Midbrain (tissue), 1 donor: ENCODE measurements at places on chromosomes 13 and 19.

DNA sequence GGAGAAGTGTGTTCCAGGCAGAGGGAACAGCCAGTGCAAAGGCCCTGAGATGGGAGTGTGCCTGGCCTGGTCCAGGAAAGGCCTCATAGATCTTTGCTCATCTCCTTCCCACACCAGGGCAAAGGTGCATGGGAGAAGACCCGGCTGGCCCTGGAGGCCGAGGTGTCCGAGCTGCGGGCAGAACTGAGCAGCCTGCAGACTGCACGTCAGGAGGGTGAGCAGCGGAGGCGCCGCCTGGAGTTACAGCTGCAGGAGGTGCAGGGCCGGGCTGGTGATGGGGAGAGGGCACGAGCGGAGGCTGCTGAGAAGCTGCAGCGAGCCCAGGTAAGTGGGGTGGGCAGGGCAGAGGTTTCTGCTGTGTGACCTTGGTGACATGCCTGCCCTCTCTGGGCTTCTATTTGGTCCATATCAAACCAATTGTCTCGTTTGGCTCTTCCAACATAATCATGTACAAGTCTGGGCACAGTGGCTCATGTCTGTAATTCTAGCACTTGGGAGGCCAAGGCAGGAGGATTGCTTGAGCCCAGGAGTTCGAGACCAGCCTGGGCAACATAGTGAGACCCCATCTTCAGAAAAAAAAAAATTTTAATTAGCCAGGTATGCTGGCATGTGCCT, 51.1 kb downstream of the KCNC3 start:
- no peak for DNase-seq

DNA sequence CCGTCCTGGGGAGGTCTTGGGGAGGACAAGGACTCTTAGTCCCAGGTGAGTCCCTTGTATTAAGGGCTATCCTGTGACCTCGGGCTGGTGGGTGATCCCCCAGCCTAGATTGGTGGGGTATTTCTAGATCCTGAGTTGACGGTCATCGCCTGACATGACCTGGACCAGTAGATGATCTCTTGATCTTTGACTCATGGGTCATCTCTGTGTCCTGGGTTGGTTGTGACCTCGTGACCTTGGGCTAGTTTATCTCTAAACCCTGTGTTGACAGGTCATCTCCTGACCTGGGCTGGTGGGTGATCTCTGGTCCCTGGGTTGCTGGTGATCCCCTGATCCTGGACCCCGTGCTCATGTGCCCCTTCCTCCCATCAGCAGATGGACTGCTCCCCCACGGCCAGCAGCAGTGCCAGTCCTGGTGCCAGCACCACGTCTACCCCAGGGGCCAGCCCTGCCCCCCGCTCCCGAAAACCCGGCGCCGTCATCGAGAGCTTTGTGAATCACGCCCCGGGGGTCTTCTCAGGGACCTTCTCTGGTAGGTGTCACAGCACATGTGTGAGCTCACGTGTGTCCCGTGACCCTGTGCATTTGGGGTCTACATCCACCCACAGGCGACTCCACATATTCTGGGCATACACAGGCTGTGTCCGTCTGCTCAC, 6.3 kb downstream of the MIDN start:
- DNase-seq: no peak

GRCh38 chr19:5189318-5189607, 151.3 kb downstream of the PTPRS start:
- no peak for DNase-seq

DNA sequence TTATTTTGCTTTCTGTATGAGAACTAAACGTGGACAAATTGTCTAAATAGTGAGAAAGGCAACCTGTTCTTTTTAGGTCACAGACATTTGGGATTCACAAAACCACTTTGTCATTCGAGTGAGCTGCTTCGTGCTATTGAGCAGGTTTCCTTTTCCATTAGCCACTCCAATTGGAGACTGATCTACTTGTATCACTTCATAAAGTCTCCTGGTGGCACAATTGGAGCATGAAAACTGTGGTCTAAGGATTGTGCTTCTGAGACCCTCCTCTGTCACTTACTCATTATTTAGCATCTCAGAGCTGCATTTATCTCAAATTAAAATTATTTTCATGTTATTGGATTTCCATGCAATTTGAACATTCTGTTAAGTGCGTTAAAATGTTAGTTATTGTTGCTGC, 397.7 kb downstream of the TDRD3 start:
- no peak for DNase-seq

DNA sequence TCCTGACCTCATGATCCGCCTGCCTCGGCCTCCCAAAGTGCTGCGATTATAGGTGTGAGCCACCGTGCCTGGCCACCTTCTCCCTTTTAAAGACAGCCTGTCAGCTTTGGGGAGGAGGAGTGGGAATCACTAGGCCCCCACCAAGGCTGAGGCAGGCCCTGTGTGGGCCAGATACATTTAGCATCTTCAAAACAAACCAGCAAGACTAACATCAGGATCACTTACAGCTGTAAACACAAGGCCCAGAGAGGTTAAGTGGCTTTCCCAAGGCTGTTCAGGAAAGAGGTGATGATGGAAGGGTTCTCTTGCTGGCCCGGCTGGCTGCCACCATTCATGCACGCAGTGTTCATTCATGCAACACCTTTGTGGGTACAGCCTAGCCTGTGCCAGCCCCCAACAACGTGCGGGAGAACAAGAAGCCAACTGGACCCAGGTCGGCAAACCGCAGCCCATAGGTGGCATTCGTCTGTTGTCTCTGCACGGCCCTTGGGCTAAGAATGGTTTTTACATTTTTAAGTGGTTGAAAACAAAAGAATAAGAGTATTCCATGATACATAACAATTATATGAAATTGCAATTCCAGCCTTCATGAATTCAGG, 23.0 kb downstream of the IER2 start:
- DNase-seq: no peak

- peak; percentile 76 for DNase-seq
Observed at GRCh38 chr13:24997367-24997967, 98.5 kb upstream of the PABPC3 start.

GRCh38 chr13:23778002-23778652, 111.1 kb downstream of the MIPEP start:
- DNase-seq: no peak

- no peak for DNase-seq
Observed at GRCh38 chr13:43354153-43354945, 331.0 kb downstream of the DNAJC15 start.

DNA sequence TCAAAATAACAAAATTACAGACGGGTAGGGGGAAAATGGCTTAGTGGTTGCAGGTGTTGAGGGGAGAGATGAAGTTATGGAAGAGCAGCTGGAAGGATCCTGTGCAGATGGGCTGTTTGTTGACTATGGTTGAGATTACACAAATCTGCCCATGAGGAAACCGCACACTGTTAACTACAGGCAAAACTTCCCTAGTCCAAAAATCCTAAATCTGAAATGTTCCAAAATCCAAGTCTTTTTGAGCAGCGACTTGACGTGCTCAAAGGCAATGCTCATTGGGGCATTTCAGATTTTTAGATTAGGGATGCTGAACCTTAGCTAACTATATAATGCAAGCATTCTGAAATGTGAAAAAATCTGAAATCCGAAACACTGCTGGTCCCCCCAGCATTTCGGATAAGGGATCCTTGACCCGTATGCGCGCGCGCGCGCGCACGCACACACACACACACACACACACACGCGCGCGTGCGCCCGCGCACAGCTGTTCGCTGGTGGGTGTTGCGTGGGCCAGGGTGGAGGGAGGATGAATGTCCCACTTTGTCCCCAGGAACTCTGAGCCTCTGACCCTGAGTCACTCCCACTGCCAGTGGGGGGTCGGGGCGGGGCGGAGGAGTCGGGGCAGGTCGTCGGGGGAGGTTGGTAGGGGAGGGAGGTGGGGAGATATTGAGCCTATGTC, 6.8 kb downstream of the F2RL3 start:
- DNase-seq: no peak

GRCh38 chr13:100244431-100244830, 155.5 kb downstream of the PCCA start:
- DNase-seq: no peak

DNA sequence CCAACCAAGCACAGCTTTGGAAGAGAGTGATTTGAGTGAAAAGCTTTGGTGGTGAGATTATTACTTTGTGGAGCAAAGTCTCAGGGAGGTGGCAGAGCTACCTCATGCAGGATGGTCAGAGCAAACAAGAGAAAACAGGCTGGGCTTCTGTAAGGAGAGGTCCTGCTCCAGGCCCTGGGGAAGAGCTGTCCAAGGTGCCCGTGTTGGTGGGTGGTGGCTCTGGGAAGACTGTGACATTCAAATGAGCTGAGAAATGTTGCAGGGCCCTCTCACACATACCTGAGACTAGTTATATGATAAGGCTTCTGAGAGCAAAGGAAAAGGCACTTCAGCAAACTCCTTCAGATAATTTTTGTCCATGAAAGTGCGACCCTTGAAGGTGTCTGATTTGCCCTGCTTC, 205.5 kb upstream of the SOX21 start:
- no peak for DNase-seq

DNA sequence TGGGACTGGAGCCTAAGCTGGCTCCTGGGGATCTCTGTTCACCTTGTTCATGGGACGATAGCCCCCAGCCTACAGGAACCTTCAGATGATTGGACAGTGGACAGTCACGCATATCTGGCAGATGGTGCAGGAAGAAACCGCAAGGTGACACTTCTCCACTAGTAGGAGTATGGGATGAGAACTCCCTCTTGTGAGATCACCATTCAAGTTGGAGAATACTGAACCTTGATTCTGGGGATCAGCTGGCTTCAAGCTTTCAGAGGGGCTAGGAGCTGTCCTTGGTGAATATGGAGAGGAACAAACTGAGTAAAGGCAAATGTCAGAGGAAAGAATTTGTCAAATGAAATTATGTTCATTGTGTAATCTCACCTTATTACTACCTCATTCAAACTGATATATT, 204.5 kb downstream of the PDS5B start:
- no peak for DNase-seq

DNA sequence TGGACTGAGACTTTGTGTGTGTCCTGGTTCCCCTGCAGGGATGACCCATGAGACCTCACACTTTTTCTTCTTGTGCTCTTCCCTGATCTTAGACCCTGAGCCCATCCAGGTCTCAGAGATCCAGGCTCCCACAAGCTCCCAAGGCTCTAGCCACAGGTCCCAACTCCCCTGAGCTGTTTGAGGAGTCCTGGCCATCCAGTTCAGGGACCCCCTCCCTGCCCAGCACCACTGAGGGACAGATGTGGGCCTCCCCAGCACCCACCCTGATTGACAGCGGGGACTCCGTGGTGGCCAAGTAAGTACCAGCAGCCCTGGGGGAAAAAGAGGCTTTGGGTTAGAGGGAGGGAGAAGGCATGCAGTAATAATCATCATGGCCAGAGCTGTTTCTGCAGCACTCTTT, 1.7 kb downstream of the PROSER3 start:
- DNase-seq: no peak

- DNase-seq: no peak
Observed at GRCh38 chr13:108948251-108948671, 318.9 kb downstream of the MYO16 start.

- no peak for DNase-seq
Observed at GRCh38 chr13:71759651-71760511, 107.1 kb downstream of the DACH1 start.

DNA sequence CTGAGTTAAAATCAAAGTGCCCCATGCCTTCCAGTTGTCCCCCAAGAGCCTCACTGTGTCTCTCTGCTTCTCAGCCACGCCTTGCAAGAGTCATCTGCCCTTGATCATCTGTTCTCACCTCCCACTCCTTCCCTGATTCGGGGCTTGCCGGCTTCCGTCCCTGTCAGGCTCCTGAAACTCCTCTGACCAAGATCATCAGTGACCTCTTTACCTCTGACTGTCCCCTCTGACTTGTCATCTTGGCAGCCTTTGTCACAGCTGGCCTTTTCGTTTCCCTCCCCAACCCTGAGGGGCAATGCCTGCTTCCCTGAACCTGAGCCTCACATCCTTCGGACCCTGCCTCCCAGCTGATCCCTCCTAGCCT, 66.3 kb downstream of the MAP4K1 start:
- DNase-seq: no peak

DNA sequence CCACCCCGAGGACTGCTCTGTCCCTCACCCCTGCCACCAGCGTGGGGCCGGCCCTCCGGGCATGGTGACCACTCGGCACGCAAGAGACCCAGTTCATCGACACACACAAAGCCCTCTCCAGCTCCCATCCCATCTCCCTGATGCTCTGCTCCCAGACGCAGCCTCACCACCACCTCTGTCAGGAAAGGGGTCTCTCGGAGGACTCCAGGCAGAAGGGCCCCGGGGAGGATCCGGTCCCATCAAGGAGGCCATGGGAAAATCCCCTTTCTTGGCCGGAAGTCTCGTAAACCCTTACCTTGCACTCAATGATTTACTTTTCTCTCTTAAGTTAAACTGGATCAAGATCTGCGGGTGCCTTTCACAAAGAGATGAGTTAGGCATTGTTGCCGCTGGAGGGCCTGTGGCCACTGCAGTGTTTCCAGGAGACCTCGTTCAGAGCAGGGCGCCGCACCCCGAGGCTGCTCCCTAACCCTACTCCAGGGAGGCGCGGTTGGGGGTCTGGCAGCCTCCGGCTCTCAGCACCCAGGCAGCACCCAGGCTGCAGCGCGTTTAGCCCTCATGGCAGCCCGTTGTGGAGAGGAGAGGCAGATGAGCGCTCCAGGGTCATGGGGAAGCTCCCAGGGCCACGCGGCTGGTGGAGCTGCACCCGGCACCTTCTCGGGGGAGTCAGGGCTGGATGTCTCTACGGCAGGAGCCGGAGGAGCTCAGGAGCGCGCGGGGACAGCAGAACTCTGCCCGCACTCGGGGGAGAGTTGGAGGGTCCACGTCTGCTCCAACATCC, 31.0 kb downstream of the C2CD4C start:
- DNase-seq: no peak

GRCh38 chr19:54307389-54308020, 5.5 kb downstream of the LILRA5 start:
- no peak for DNase-seq

GRCh38 chr19:38274739-38275138, 10.4 kb downstream of the SPINT2 start:
- DNase-seq: peak; percentile 62
